ENCODE measurements at places on chromosomes 2 and 18. TPM values are rescaled to one million over a fixed set of nuclear protein-coding genes. Genes with fewer than 3 reads are reported as not detected.

Gene XDH
- not detected for total RNA-seq

- peaks cover 3% of the 10 kb centered on the region for H3K4me1 ChIP-seq
- no peak overlapping the region for H3K27ac ChIP-seq
- H3K36me3 ChIP-seq = no peaks in the 10 kb centered on the region
- no peak for DNase-seq
- H3K27me3 ChIP-seq = peaks cover 85% of the 10 kb centered on the region
- peak overlapping the region; percentile 63 for H3K4me3 ChIP-seq
Observed at GRCh38 chr2:68320118-68320641, 431 bp upstream of the CNRIP1 start.

- DNase-seq = no peak
- no peak overlapping the region for H3K4me3 ChIP-seq
- no peaks in the 10 kb centered on the region for H3K27me3 ChIP-seq
- no peaks in the 10 kb centered on the region for H3K4me1 ChIP-seq
- no peak overlapping the region for H3K27ac ChIP-seq
Observed at GRCh38 chr2:72524071-72524470, 301.8 kb downstream of the EXOC6B start.

GRCh38 chr2:51105811-51106210, 73.9 kb upstream of the NRXN1 start:
- H3K36me3 ChIP-seq = no peaks in the 10 kb centered on the region
- no peaks in the 10 kb centered on the region for H3K27me3 ChIP-seq
- no peak for DNase-seq
- H3K27ac ChIP-seq = no peak overlapping the region

Gene IL1RL2
- total RNA-seq = not detected

Gene SERPINB13
- not detected for total RNA-seq

GRCh38 chr18:60873708-60874107, 459.5 kb upstream of the CDH20 start:
- H3K36me3 ChIP-seq = no peaks in the 10 kb centered on the region
- no peaks in the 10 kb centered on the region for H3K4me1 ChIP-seq
- no peak overlapping the region for H3K4me3 ChIP-seq
- no peak overlapping the region for H3K27ac ChIP-seq
- no peak for DNase-seq

Gene IL1F10
- total RNA-seq = not detected

- no peak overlapping the region for H3K27ac ChIP-seq
- H3K36me3 ChIP-seq = no peaks in the 10 kb centered on the region
- H3K4me1 ChIP-seq = no peaks in the 10 kb centered on the region
- H3K4me3 ChIP-seq = no peak overlapping the region
Observed at GRCh38 chr2:309148-309953, 21.5 kb upstream of the ALKAL2 start.

Gene SLC30A3
- total RNA-seq = 0.34 TPM

GRCh38 chr18:45589356-45590035, 25.8 kb upstream of the SLC14A2 start:
- no peak overlapping the region for H3K4me3 ChIP-seq
- no peaks in the 10 kb centered on the region for H3K36me3 ChIP-seq
- H3K4me1 ChIP-seq = no peaks in the 10 kb centered on the region
- no peak for DNase-seq
- H3K27me3 ChIP-seq = peaks cover 7% of the 10 kb centered on the region
- no peak overlapping the region for H3K27ac ChIP-seq

- DNase-seq = peak; percentile 52
- H3K27me3 ChIP-seq = peaks cover 69% of the 10 kb centered on the region
- H3K4me3 ChIP-seq = peak overlapping the region; percentile 87
- H3K36me3 ChIP-seq = no peaks in the 10 kb centered on the region
Observed at GRCh38 chr2:172234716-172235691, 132.3 kb upstream of the DLX2 start.

- H3K36me3 ChIP-seq = no peaks in the 10 kb centered on the region
- DNase-seq = no peak
- peaks cover 6% of the 10 kb centered on the region for H3K4me1 ChIP-seq
- H3K4me3 ChIP-seq = no peak overlapping the region
Observed at GRCh38 chr18:76459312-76459686, 35.7 kb downstream of the ZNF516 start.

- no peaks in the 10 kb centered on the region for H3K36me3 ChIP-seq
- peak overlapping the region; percentile 52 for H3K4me3 ChIP-seq
- H3K4me1 ChIP-seq = peaks cover 6% of the 10 kb centered on the region
- peaks cover 5% of the 10 kb centered on the region for H3K27me3 ChIP-seq
Observed at GRCh38 chr2:47767880-47768609, 14.9 kb upstream of the MSH6 start.

- H3K36me3 ChIP-seq = no peaks in the 10 kb centered on the region
- H3K4me1 ChIP-seq = no peaks in the 10 kb centered on the region
- H3K27me3 ChIP-seq = peaks cover 57% of the 10 kb centered on the region
- H3K27ac ChIP-seq = no peak overlapping the region
Observed at GRCh38 chr2:68287580-68288441, 31.9 kb downstream of the CNRIP1 start.

- H3K27me3 ChIP-seq = no peaks in the 10 kb centered on the region
- no peaks in the 10 kb centered on the region for H3K4me1 ChIP-seq
- H3K27ac ChIP-seq = no peak overlapping the region
- no peaks in the 10 kb centered on the region for H3K36me3 ChIP-seq
- DNase-seq = no peak
- H3K4me3 ChIP-seq = no peak overlapping the region
Observed at GRCh38 chr2:122528061-122528460, 772.6 kb downstream of the TSN start.

Gene ABCG8
- not detected for total RNA-seq

Gene ANKRD23
- 17.8 TPM for total RNA-seq
